ENCODE measurements at places on chromosomes 2 and 18. TPM values are rescaled to one million over a fixed set of nuclear protein-coding genes. Genes with fewer than 3 reads are reported as not detected.

DNA sequence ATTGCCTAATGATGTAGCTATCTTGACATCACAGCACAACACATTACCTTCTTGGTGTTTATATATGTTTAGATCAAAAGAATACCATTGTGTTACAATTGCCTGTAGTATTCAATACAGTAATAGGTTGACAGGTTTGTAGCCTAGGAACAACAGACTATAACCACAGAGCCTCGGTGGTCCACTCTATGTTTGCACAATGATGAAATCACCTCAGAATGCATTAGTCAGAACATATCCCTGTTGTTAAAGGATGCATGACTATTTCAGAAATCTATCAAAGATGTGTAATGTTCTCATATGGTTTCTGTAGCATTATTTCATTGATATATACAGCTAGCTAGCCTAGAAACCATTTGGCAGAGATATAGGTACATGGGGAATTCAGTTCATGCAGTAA is 8.9 kb downstream of the METTL5 start:
- peak; percentile 74 for DNase-seq

Gene XDH
- 0.97 TPM for total RNA-seq

Gene AFF3
- 5.7 TPM for total RNA-seq

- DNase-seq, result peak; percentile 23
These were observed 59.5 kb downstream of the TMEM131 start for GRCh38 chr2:97936199-97936598.

GRCh38 chr2:150351922-150352321 is 135.5 kb downstream of the RND3 start:
- DNase-seq, result no peak

GRCh38 chr2:48454504-48454903 is 75.5 kb upstream of the STON1 start:
- no peak for DNase-seq

DNA sequence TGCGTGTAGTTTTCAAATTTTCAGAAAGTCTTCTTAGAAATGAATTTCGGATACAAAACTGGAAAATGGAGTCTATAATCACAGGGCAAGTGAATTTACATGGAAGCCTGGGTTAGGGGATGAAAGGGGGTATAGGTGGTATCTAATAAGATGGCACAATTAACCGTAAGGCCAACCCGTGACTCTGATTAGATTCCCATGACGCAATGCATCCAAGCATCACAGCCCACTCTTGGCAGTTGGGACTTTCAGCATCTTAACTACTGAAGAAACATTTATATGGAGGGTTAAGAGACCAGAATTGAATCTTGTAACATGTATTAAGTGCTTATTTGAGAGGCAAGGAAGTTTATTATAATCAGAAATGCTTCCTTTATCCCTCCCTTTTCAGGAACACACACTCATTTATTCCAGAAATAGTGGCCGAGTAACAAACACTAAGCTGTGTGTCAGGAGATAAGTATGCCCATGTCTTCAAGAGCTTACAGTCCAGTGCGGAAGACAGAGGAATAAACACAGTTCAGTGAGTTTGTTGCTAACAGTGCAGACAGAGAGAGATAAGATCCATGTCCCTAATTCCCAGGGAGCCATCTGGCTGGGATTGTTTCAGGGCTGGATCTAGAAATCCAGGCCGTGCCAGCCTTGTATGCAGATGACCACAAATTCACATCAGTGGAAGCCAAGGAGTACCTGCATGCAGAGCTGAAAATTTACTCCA is 151.2 kb downstream of the ANTXR1 start:
- no peak for DNase-seq

DNA sequence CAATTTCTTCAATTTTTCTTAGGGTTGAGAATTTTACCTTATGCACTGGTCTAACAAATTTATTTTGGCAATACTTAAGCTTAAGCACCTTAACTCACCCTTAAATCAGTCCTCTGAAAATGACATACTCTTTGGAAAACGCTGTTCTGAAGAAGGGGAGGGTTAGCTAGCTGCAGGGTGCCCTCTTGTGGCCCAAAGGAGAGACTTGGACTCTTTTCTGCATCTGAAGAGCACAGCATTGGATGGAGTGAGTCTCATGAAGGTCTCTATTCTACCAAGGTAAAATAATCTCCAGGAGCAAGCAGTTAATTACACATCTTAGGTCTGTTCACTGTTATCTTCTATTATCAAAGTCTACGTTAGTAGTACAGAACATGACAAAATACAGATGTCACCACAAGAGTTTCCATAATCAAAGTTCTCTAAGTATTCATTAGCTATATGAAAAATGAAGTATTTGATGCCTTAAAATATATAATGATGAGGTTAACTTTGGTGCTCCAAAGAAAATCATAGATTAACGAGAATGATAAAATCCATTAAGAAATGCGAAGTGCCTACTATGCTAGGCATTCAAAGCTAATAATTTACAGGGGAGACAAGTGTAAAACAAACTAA is 24.4 kb downstream of the PUM2 start:
- DNase-seq, result peak; percentile 45

- no peak for DNase-seq
These were observed 94.4 kb downstream of the LYPD6B start for GRCh38 chr2:149132901-149133300.

Gene UGT1A3
- not detected for total RNA-seq

- DNase-seq, result no peak
These were observed 388.8 kb upstream of the CHAC2 start for GRCh38 chr2:53378791-53379190.

DNA sequence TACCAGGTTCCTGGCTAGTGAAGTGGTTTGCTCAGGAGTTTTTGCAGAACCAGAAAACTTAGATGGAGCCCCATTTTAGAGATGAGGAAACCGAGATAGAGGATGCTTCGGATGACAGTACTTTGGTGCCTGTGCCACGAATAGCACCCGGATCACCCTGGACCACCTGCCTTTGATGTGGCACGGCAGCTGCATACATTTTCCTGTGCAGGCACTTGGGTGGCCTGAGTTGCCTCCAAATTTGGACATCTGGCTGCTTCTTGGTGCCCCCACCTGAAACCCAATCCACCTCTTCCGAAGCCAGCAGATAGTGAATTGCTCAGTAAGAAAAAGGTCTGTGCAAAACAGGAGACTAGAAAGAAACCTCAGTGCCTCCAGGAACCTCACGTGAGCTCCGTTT is 140.6 kb upstream of the ID2 start:
- DNase-seq, result no peak

Gene GPBAR1
- not detected for total RNA-seq

GRCh38 chr2:44679990-44680389 is 261.5 kb upstream of the SIX3 start:
- no peak for DNase-seq

GRCh38 chr2:205661281-205661680 is 21.0 kb upstream of the NRP2 start:
- DNase-seq, result no peak

GRCh38 chr2:177169810-177170514 is 42.6 kb upstream of the HNRNPA3 start:
- no peak for DNase-seq

Gene PREB
- total RNA-seq, result 79.3 TPM

Gene GFPT1
- total RNA-seq, result 20.5 TPM

DNA sequence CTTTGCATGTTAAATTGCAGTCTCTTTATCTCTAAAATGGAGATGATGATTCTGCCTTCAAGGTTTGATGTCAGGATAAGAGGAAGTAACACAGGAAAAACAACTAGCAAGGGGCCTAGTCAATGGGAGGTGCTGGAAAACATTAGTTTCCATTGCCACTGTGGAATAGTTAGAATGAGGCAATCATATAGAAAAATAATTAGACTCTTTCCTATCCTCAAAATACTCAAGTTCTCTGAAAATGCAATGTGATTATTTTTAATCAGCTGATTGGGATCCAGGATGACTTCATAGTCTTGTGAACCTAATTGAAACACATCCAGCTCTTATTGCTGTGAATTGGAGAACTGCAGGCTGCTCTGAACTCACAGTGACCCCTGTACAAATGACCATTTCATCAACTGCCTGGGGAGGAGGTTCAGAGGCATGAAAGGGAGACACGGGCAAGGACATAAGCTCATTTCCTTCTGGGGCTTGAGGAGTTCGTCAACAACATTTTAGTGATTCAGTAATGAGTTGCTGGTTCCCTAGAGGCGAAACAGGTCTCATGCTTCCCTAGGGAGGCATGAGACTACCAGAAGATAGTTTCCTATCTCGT is 422.5 kb downstream of the LPIN1 start:
- peak; percentile 66 for DNase-seq

GRCh38 chr2:119713819-119714490 is 35.0 kb downstream of the TMEM177 start:
- DNase-seq, result no peak
